Fibroblast of villous mesenchyme (primary cell): ENCODE measurements at places on chromosomes 3 and 15.

GRCh38 chr3:55364421-55364820, 122.7 kb downstream of the WNT5A start:
- DNase-seq, result peak; percentile 62

GRCh38 chr15:58555162-58556027, 123.6 kb downstream of the LIPC start:
- peak; percentile 37 for DNase-seq

DNA sequence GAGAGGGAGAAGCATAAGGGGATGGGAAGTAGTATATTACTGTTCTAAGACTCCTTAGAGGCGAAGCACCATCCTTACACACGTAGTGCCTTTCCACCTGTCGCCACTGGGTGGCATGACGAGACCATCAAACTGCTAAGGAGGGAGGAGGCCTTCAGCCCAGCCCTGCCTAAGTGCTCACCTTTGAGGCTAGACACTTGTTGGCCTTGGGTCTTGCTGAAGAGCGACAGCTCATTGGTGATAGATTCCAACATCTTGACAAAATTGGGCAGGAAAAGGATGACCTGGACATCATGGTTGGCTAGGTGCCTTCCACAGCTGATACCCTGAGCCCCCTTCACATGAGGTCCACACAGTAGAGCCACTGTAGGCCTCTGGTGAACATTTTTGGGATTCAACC, 19.6 kb downstream of the CLK3 start:
- peak; percentile 58 for DNase-seq

DNA sequence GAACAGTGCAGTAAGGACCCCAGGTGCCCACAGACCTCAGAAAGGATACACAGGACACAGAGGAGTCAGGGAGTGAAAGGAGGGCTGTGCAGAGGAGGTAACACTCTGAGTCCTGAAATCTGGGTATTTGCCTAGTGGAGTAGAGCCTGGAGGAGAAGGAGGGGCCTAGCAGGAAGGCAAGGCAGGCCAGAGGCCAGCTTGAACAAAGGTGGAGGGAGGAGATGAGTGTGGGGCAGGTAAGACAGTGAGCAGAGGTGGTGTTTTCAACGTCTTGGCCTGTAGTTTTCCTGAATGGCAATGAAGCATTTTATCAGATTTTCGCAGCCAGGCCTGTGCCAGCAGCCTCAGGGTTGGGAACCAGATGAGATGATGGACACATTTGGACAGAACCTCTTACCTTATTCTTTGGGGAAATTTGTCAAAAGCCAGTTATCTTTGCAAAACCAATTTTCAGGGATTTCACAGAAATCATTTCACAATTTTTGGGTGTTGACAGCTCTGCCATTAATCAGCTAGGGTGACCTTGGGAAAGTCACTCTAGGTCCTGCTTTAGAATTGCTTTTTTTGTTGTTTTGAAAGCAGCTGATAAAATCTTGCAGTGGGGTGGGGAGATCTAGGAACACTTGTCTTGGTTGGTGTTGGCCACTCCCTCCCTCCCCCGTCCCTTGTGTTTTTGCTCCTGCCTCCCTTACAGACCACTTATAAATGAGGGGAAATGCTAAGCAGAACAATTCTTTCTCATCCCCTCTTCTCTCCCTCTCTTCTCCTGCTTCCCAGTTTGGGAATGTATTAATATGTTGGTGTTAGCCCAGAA, 38.4 kb downstream of the SPSB4 start:
- no peak for DNase-seq

DNA sequence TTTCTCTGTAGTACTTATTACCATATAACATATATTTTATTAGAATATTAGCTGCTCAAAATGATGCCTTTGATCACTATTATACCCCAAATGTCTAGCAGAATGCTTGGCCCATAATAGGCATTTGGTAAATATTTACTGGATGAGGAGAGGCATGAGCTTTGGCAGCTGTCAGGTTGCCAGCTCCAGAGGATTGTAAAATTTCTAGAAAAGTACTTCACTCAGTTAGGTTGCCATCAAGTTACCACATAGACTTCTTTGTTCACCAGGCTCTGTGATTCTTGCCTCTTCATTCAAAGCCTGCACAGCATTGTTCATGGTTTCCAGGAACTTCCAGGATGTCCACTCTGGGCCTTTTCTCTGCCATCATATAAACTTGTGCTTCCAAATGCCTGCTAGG, 582.8 kb downstream of the PDCD6IP start:
- no peak for DNase-seq

- peak; percentile 56 for DNase-seq
Measured at GRCh38 chr3:149466192-149466591, 8.3 kb upstream of the TM4SF4 start.

DNA sequence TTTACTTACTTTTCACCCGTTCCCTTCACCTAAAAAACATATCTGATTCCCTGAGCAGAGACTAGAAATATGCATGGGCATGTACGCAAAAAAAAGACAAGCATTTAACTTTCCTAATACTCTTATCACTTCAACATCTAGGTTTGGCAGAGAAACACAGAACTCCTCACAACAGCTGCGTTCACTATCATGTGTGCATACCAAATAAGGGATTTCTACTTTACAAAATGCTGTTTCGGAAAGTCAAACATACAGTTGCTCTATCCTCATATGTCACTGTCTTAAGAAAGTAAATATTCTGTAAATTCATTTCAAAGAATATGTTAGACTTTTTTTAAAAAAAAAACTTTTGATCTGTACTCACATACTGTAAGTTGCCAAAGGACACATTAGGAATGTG, 65.1 kb upstream of the CBLB start:
- peak; percentile 89 for DNase-seq

GRCh38 chr3:29438580-29438979, 157.7 kb downstream of the RBMS3 start:
- DNase-seq, result no peak

DNA sequence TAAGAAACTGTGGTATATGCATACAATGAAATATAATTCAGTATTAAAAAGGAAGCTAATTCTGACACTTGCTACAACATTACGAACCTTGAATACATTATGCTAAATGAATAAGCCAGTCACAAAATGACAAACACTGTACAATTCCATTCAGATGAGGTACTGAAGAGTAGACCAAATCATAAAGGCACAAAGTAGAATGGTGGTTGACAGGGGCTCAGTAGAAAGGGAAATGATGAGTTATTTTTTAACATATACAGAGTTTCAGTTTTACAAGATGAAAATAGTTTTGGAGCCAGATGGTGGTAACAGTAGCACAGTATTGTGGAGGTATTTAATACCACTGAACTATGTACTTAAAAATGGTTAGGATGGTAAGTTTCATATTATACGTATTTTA, 254.6 kb upstream of the RBMS3 start:
- no peak for DNase-seq

DNA sequence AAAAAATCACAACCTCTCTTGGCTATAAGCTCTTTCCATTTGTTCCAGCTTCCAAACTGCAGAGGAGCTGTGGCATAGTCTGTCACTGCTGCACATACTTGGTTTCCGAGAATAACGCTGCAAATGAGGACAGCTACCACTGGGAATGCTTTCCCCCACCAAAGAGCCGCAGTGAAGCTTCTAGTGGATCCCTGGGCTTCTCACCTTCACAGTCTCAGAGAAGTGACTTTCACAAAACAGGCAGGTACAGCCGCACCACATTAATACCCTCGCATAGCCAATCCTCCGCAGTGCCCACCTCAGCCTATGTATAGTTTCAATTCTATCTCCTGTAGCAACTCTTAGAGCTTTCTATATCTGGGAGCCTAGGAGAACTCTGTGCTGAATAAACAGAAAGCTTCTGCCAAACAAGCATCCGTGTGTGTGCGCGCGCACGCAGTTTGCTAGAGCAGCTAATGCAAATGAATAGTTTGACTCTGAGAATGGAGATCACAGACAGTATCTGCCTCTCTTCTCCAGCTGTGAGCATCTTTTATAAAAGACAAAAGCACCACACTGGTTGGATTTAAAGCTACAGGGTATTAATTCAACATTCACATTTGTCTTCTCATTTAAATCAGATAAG, 81.9 kb upstream of the PLXND1 start:
- DNase-seq, result peak; percentile 69

DNA sequence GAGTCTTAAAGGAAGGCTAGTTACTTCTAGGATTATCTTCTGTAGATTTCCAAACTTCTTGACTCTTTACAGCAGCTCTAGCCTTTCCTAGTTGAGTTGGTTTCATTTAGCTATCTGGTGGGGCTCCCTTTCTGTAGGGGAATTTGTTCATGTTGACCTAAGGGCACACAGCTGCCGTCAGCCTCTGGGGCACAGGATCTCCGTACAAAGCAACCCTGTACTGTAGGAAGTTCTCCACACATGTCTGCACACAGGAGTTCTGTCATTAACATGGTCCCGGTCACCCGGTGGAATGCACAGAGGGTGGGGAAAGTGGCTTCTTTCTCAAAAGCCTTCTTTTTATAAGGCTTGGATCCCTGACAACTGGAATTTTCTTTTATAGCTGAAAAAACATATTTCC, 88.7 kb upstream of the TNIK start:
- peak; percentile 76 for DNase-seq

- peak; percentile 42 for DNase-seq
Measured at GRCh38 chr3:57221883-57222282, 5.6 kb upstream of the APPL1 start.

DNA sequence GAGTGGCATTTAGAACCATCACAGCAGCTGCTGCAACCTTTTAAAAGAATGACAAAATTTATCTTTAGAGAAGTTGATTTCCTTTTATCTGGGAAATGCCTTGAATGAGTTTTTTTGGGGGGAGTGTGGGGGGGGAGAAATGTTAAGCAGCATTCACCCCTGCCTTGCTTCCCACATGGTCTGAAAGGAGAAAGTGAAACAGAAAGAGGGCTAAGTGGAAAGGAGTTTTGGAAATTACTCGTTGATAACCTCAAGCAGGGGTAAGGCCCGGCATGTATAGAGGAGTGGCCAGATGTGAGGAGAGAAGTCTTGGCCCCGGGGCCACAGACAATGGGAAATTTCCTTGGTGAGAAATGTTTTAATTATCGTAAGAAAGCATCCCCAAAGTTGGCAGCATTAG, 23.5 kb downstream of the B3GALNT1 start:
- DNase-seq, result peak; percentile 22

DNA sequence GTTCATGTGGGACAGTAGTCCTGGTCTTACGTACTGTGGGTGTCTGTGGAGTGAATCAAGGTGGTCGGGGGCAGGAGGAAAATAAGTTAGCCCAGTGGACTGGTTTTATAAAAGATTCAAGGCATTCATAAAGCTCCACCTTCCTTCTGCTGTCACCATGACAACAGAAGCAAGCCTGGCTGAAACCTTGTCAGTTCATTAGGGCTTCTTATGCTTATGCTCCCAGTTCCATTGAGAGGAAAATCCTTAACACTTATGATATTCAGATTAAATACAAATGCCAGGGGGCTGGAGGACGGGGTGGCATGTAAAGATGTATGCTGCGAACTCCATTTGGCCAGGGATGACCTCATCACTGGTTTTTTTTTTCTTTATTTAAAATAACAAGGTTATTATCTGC, 283.1 kb upstream of the ATP10A start:
- DNase-seq, result no peak

GRCh38 chr3:129369711-129370110, 58.7 kb downstream of the EFCAB12 start:
- DNase-seq, result no peak

GRCh38 chr15:25532269-25533140, 93.7 kb upstream of the UBE3A start:
- DNase-seq, result no peak

DNA sequence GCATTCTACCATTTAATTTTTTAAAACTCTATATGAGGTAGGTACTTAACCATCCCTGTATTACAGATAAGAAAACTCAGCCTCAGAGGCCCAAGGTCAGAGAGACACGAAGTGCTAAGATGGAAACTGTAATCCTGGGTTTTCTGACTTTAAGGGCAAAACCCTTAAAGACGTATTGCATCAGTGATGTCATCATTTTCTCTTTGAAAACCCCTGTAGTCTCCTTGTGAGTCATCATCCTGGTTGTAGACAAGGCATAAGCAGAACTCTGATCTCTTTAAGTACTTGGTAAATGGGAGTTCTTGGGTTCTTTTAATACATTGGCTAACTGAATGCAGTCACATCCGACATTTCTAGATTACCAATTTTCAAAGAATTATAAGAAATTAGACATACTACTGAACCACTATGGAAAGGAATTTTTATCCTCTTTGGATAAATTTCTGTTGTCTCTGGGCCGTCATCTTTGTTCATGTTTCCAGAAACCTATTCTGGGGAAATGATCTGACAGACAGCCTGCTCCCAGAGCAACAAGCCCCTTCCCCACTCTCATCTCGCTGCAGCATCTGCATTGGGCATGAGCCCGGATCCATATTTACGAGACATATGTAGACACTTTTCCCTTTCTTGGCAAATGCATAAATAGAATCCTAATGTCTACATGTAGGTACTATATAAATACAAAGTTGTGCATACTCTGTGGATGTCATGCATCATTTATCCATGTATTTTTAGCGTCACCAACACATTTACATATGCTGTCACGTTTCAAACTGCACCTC, 48.7 kb upstream of the MDFIC2 start:
- DNase-seq, result peak; percentile 1

- no peak for DNase-seq
Measured at GRCh38 chr15:25793354-25794050, 69.6 kb downstream of the ATP10A start.

DNA sequence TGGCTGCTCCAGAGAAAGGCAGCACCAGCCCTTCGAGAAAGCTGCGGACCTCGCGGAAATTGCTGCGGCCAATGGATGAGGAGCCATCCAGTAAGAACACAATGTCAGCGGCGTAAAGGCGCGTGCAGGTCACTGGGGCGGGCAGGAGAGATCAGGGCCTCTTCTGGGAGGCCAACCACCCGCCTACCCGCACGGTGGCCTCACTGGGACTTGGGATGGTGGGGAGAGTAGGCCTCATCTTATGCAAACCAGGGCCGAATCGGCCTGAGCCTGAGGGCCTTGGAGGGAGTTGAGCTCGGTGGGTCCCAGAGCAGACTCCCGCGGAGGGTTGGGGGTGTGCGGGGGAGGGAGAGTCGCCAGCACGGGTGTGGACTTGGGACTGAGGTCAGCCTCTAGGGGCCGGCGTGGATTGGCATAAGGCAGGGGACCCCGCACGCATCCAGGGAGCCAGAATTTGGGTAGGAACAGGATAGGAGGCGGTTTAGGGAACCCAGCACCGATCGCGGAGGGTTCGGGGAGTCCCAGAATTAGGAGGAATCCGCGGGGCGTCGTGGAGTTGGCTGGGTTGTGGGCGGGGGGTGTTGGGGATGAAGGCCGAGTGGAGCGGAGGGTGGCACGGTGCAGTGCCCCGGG, 596 bp downstream of the COL7A1 start:
- DNase-seq, result peak; percentile 34

GRCh38 chr3:71099997-71100719, 483.4 kb downstream of the FOXP1 start:
- DNase-seq, result no peak

GRCh38 chr3:112718516-112718915, 77.6 kb upstream of the CCDC80 start:
- no peak for DNase-seq

- no peak for DNase-seq
Measured at GRCh38 chr3:144289057-144289456, 317.4 kb downstream of the DIPK2A start.
